Brain (organoid and tissue), 16 donors: ENCODE measurements at places on chromosomes 1 and 21.

DNA sequence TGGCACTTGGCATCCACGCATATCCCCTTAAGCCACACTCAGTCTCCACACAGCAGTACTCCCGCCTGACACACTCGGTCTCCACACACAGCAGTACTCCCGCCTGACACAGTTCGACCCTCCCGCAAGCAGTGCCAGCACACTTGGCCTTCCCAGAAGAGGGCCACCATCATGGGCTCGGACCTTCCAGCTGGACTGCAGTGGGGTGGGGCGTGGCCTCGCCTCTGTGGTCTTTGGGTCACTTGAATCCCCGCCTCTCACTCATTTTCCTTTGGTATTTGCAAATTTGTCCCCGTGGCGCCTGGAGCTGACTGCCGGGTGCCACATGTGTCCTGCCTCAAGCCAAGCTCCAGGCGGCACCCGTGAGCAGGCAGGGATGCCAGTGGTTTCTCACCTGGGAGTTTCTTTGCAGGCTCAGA is 63.7 kb downstream of the FAAP20 start:
- no peak for DNase-seq

GRCh38 chr1:207828485-207829158 is 76.8 kb downstream of the CD46 start:
- peak; percentile 44 for DNase-seq

DNA sequence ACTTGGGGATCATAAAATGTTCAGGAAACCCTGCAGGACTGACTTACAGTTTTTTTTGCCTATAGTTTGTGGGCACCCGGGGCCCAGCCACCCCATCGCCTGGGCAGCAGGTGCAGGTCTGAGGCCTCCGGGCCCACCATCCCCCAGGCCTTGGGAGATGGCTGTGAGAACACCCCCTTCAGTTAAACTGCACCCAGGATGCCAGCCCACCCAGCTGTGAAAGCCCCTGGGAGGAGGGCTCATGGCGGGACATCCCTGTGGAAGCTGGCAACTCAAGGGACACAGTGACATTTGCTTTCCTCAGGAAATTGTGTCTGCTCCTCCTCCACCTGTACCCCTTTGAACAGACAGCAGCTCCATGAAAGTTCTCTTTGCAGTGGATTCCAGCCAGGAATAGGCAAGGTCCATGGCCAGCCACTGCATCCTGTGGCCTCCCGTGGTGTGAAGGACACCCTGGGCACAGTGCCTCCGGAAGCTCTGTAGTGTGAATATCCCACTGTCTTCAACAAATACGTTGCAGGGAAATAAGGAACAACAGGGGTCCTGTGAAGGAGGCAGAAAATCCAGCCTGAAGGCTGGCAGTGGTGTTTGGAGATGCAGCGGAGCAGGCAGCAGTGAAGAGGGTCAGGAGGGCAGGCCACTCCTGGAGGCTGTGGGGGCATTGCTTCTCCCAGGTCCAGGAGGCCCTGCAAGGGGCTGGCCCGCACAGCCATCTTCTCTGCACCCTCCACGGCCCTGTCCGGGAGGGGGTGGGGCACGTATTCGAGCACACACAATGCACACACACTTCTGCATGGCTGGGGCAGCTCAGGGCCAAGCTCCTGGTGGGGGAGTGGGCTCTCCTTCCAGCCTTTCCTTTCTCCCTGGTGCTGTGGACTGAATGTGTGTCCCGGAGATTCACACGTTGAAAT is 2.1 kb upstream of the OBSCN start:
- no peak for DNase-seq

- no peak for DNase-seq
Observed at GRCh38 chr1:236107121-236107907, 35.0 kb upstream of the GPR137B start.

DNA sequence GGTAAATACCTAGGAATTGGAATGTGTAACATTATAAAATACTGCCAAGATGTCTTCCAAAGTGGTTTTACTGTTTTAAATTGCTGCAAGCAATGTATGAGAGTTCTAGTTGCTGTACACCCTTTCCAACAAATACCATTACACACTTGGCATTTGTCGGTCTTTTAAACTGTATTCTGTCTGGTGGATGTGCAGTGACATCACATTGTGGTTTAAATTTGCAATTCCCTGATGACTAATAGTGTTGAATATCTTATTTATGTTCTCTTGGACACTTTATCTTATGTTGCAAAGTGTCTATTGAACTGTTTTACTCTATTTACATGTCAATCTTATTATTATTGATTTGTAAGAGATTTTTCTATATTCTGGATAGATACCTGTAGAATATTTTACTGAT is 561.2 kb upstream of the B3GALT2 start:
- no peak for DNase-seq

GRCh38 chr21:18940791-18941190 is 537.2 kb upstream of the TMPRSS15 start:
- DNase-seq = no peak

GRCh38 chr1:202664083-202664482 is 46.2 kb downstream of the SYT2 start:
- DNase-seq = no peak

DNA sequence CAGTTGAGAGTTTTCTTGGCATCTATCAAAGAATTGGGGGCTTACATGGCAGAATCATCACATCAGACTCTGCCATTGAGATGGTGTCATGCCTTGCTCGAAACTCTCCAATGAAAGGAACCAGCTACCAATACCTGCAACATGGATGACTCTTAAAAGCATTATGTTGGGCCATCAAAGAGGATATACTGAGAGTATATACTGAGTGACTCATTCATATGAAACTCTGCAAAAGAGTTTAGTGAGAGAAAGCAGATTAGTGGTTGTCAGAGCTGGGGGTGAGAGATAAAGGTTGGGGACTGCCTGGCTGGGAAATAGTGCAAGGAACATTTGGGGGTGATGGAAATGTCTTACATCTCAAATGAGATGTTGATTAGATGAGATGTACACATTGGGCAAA is 14.7 kb upstream of the HMGB4 start:
- no peak for DNase-seq

DNA sequence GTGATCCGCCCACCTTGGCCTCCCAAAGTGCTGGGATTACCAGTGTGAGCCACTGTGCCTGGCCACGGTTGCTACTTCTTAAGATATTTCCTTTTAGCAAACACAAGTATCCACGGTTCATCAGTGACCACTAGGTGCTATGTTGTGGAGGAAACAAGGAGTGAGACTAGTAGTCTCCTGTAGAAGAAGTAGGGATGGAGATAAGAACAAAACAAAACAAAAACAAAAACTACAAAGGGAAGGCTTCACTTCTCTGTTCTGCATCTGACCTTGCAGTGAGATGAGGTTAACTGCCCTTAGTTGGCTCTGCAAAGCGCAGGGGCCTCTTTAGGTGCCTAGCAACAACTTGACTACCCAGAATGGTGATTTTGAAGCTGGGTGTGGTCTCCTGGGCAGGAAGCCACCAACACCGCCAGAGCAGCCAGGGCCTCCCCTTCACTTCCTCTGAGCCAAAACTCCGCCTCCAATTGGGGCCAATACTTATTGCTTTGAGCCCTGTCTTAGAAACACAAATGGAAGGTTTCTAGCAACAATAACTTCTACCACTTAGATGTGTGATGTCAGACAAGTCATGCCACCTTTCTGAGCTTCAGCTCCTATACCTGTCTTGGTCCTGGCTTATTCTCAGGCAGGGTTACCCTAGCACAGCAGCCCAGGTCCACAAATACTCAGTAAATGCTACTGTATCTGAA is 12.8 kb upstream of the CDC42 start:
- no peak for DNase-seq

DNA sequence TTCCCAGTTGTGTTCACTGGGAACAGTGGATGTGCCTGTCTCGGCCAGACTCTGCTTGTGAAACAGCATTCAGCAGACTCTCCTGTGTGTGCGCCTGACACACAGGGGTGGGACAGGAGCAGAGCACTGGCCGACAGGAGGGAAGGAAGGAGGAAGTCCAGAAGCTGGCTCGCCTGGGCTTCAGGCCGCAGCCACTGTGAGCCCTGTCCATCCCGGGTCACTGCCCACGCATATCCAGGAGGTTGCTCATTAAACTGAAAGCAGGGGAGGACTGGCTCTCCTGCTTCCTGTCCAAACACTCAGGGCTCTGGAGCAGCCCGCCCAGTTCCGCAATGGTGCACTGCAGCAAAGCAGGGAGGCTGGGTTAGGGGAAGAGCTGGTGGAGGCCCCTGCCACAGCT is 218.7 kb upstream of the VAMP3 start:
- no peak for DNase-seq

DNA sequence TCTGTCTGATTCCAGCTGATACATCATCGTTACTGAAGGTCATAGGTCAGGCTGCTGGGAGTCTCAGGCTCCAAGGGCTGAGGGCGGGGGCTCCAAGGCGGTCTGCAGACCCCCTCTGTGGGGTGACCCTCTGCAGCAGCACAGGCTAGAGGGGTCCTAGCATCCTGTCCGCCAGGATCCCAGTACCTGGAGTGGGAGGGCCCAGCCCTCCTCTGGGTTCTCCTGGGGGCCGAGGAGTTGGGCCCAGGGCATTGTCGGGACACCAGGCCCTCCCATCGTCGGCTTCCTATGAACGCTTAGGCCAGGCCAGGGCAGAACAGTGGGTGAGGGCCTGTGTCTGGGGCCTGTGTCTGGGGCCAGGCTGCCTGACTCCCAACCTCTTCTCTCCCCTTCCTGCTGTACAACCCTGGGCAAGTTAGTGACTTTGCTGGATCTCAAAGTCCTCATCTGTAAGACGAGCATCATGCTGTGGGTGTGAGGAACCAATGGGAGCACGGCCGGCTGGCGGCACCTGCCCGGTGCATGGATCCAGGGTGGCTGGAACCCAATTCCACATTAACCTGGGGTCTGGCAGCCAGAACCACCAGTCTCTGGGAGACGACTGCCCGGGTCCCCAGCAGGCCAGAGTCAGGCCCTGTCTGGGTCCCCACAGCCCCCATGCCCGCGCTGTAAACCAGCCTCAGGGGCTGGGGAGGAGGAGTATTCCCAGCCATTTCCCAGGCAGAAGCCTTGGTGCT is 56.2 kb upstream of the COL18A1 start:
- no peak for DNase-seq

- no peak for DNase-seq
Observed at GRCh38 chr1:89996450-89997110, 1.7 kb downstream of the ZNF326 start.

GRCh38 chr1:91611483-91611917 is 110.8 kb downstream of the CDC7 start:
- DNase-seq = no peak

DNA sequence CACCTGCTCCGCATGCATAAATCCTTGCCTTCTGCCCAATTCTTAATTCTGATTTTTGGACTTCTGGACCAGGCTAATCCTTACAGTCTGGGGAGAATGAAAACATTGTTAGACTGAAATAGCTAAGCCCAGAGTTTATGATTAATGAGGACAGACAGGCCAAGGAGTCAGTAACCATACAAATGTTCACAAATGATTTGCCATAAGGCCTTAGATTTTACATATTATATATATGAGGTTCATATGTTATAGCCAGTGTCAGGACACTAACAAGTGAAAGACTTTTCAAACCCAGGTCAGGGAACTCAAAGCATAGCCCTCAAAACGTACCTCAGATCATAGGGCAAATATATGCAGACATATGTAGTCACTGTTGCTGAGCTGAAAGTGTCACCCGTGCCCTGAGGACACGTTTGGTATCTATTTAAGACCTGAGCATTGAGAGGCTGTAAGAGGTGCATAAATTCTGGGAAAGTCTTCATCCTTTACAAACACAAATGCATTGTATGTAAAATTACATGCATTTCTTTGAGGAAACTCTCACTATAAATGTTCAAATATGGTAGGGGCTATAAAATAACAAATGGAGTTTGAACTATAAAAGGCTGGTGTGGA is 45.3 kb upstream of the FBXO28 start:
- DNase-seq = no peak

GRCh38 chr1:223849352-223850254 is 3.9 kb upstream of the TP53BP2 start:
- no peak for DNase-seq

DNA sequence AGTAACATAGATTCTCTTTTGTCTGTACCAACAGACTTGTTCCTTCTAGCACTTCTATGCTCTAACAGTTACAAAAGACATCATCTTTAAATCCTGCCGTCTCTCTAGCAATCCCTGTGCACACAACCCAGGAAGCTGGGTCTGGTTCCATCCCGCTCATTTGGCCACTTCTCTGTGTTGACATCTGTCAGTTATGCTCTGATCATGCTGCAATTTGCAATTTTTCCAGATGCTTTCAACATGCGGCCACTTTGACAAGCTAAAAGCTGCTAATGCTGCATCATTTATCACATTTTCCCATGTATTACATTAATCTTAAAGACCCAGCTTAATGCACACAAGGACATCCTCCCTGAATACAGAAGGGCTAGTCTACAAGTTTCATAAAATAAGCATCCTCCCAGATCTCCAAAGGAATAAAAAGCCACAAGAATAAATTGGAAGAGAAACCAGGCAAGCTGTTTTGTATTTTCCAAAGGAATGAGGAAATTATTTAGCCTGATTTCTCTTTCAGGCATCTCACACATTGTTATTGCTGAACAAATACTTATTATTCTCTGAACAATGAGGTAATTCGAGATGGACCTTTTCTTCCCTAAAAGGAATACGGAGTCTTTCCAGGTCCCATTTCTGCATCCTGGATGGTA is 19.0 kb upstream of the LRRC52 start:
- no peak for DNase-seq

DNA sequence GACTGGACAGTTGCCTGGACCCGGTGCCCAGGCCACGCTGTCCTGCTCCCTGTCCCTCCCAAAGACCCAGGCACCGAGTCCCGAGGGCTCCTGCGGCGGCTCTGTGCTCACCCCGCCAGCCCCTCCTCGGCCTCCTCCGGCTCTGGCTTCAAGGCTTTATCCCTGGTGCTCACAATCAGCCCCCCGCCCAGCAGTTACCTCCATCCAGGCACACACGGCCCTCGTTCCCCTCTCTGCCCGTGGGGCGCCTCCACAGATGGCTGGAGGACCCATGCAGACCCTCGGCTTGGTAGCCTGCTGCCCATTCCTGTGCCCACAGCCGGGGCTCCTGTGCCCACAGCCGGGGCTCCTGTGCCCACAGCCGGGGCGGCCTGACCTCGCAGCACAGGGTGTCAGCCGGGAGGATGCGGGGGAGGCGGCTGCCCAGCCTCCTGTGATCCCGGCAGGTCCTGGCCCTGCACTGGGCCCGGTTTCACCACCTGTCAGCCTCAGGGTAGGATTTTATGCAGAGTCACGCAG is 52.3 kb upstream of the COL18A1 start:
- DNase-seq = no peak

- no peak for DNase-seq
Observed at GRCh38 chr1:53138991-53139884, 3.2 kb downstream of the SLC1A7 start.
